ENCODE measurements at places on chromosomes 5 and 9.

GRCh38 chr9:36993933-36994764, 39.9 kb downstream of the PAX5 start:
- no peak for DNase-seq

DNA sequence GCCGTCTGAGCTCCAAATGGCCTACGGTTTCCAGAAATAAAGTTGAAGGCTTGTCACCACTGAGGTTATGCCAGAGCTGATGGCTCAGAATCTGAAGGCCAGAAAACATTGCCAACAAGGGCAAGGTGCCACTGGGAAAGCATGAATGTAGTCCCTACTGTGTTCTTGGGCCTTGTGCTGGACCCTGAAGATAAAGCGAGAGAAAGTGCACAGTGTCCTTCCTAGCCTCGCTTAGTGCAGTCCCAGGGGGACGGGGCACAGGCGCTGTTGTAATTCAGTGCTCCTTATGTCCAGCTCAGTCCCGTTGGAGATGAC, 84.5 kb downstream of the NDFIP1 start:
- no peak for DNase-seq

- no peak for DNase-seq
Measured at GRCh38 chr5:148205865-148206264, 3.0 kb downstream of the SPINK6 start.

- DNase-seq: peak; percentile 74
Measured at GRCh38 chr9:764105-764524, 77.4 kb upstream of the DMRT1 start.

DNA sequence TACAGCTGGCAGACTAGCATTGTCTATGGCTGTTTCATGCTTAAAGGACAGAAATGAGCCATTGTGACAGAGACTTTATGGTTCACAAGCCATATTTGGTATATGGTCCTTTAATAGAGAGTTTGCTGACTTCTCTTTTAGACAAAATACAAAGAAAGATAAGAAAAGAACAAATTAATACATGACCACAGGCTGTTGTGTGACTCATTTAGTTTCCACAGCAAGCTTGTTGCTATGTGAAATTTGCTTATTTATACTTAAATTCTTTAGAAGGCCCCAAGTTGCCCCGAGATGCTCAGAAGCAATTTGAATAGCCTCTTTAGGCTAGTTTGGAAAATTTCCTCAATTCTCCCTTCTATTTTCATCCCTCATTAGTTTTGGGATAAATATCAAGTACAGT, 315.3 kb upstream of the RPS23 start:
- DNase-seq: peak; percentile 28

GRCh38 chr5:10842823-10843222, 81.8 kb upstream of the DAP start:
- no peak for DNase-seq

DNA sequence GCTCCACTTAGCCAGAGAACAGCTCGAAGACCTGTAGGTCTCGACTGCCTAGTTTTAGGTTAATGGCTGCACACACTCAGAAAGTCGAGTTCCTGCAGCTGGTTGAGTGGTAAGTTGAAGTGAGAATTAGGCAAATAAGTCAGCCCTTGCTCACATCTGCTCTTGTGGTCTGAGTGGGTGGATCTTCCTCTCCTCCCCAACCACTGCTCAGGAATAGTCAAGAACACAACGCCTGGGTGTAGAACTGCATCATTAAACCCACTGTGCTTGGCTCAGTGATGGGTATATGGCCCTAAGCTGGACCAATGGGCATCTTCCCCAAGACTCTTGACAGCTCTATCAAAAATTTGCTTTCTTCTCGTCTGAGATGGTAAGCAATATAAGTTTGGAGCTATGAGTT, 20.9 kb upstream of the ADAM19 start:
- DNase-seq: no peak

GRCh38 chr9:99748266-99748665, 73.4 kb upstream of the NR4A3 start:
- DNase-seq: no peak

- peak; percentile 48 for DNase-seq
Measured at GRCh38 chr5:17219006-17219422, 1.6 kb downstream of the BASP1 start.

DNA sequence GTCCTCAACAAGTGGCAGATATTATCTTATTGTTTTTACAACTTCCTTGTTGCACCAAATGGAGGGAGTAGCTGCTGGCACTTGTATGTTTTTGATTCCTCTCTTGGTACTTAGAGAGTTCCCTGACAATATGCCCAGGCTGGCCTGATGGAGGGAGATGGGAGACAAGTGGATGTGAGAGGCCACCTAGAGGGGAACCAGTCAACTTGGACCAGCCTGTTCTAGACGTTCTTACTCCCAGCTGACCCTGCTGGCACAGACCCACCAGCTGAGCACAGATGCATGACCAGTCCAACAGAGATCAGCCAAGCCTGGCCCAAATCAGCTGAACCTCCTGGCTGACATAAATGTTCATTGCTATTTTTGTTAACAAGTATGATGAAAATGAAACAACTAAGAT, 60.9 kb upstream of the GDNF start:
- DNase-seq: peak; percentile 69

DNA sequence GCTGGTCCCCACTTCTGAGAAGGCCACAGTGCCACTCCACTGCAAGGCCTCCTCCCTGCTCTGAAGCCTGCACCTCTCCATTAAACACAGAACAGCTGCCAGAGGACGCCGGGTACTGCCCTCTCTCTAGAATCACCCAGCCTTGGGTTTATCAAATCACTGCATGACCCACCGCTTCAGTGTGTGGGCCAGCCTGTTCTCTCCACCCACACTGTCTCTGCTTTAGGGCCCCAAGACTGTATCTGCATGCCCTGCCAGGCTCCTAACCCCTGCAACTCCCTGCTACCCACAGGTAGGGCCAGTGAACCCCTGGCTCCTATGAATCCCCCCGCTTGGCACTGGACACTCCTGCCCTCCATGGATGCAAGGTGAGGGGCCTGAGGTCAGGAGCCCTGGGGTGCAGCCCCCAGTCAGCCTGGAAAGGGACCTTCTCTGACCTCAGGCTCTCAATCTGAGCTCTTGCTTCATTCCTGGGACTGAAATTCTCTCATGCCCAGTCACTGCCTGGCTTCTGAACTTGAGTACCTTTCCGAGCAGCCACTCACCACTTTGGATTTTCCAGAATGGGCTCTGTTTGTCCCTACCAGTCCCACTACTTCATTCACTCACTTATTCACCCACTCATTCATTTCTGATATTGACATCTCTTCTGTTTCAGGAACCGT, 206.3 kb downstream of the GABBR2 start:
- DNase-seq: peak; percentile 83

GRCh38 chr5:2656206-2656605, 95.3 kb downstream of the IRX2 start:
- peak; percentile 76 for DNase-seq

DNA sequence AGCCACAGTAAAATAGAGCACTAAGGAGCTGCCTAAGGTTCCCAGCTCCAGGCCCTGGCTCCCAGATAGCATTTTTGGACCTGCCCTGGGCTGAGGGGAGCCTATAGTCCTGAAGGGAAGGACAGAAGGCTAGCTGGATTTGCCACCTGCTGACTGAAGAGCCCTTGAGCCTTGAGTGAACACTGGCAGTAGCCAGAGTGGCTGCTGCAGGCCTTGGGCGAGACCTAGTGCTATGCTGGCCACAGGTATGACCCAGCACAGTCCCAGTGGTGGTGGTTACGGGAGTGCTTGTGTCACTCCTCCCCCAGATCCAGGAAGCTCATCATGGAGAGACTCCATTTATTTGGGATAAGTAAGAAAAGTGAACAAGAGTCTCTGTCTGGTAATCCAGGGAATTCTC, 10.3 kb upstream of the STX17 start:
- no peak for DNase-seq

- peak; percentile 80 for DNase-seq
Measured at GRCh38 chr5:104016646-104017045, 454.1 kb upstream of the NUDT12 start.

- DNase-seq: no peak
Measured at GRCh38 chr9:4144869-4145268, 155.0 kb downstream of the GLIS3 start.

DNA sequence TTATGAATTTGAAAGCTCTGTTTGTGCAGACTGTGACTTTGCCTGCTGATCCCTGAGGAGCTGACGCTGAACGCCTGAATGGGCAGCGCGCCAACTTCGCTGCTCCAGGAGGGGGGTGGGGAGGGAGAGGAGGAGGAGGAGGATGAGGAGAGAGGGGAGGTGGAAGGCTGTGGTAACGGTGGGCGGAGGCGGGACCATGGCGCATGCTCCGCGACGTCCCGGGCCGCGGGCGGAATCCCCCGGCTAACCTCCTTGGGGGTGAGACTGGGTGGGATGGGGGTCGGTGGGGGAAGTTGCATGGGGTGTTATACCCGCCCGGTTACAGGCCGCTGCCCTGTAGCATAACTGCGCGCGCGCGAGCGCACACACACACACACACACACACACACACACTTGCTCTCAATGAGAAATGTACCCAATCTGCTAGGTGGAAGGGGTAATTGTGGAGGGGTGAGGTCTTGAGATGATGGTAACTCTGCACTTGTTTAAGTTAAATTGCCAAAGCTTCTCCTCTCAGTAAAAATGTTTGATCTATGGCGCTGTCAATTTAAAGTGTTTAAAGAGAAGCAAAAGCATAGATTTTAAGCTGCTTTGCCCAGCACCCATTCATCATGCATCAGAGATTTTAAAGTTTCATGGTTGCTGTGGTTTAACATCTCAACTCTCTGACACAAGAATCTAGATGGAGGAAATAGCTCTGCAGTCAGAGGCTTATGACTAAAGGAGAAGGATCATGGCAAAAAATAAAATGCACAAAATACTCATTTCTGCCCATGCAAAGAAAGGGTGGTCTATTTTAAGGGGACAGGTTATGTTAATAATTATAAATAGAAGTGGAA, 76.6 kb upstream of the TBCA start:
- DNase-seq: peak; percentile 67

All from EH (cell line).